ENCODE measurements at places on chromosomes 4 and X. TPM values are rescaled to one million over a fixed set of nuclear protein-coding genes. Genes with fewer than 3 reads are reported as not detected.
A peak's percentile ranks its signal among the peaks of the same experiment; 100 is the strongest.

DNA sequence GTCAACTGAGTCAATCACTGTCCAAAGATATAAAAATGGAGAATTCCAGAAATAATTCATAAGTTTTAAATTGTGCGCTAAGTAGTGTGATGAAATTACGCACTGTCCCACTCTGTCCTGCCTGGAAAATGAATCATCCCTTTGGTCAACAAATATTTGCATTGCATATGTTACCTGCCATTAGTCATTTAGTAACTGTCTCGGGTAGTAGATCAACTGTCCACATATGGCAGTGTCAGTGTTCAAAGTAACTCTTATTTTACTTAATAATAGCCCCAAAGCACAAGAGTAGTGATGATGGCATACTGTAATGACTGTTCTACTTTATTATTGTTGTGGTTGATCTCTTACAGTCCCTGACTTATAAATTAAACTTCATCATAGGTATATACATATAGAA, 3.4 kb downstream of the YTHDC1 start:
- no peaks in the 10 kb centered on the region for H3K36me3 ChIP-seq
- no peak for DNase-seq
- H3K27ac ChIP-seq: no peak overlapping the region
- peaks cover 75% of the 10 kb centered on the region for H3K4me1 ChIP-seq
- peak overlapping the region; percentile 61 for H3K4me3 ChIP-seq

DNA sequence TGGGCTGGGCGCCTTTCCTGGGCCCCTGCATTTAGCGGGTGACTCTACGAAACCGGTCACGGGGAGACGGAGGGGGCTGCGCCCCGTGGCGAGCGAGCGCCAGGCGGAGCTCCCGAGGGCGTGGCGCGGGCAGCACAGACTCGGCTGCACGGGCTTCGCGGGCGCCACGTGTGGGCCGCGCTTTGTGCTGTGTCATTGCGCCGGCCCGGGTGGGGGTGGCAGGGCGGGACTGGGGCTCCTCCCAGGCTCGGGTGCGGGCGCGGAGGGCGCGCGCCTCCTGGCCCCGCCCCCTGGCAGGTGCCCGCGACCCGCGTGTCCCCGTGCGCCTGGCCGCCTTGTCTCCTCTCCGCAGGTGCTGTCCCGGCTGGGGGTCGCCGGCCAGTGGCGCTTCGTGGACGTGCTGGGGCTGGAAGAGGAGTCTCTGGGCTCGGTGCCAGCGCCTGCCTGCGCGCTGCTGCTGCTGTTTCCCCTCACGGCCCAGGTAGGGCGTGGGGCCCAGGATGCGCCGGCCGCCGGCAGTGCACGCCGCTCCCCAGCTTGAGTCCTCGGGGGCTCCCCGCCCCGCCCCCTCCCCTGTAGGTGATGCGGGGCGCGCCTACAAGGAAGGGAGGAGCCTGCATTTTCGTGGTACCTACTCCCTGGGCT, 651 bp downstream of the UCHL1 start:
- no peak overlapping the region for H3K27ac ChIP-seq
- peaks cover 18% of the 10 kb centered on the region for H3K4me1 ChIP-seq
- peaks cover 30% of the 10 kb centered on the region for H3K27me3 ChIP-seq
- H3K4me3 ChIP-seq: peak overlapping the region; percentile 56
- H3K36me3 ChIP-seq: no peaks in the 10 kb centered on the region
- DNase-seq: peak; percentile 42

GRCh38 chr4:188660796-188661195, 521.6 kb downstream of the TRIML1 start:
- DNase-seq: no peak
- no peaks in the 10 kb centered on the region for H3K27me3 ChIP-seq
- H3K4me3 ChIP-seq: no peak overlapping the region

DNA sequence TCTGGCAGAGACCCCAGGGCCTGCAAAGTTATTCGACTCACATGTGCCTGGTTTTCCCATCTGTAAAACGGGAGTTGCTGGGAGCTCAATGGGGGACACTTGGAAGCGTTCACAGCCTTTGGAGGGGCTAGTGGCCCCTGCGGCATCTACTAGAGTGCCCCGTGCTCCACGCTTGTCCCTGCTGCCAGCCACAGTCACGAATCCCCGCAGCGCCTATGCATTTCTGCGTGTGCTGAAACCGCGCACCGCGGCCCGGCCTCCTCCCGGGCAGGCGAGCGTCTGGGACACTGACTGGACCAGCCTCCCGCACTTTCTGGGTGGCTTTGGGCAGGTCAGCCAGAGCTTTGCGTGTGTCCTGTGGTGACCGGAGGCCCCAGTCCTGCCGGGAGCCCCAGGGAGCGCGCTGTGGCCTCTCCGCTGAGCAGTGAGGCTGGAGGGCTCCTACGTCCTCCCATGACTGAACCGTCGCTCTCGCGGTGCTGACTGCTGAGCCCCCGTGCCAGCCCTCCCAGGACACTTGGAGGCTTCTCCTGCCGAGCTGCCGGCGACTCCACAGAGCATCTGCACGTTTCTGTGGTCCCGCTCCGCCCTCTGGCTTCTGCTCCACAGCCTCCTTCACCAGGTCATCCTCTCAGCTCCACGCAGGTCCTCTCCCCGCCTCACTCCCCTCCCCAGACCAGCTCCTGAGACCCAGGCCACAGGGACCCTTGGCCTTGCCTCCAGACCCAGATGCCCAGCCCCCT, 36.3 kb downstream of the PIGG start:
- H3K4me1 ChIP-seq: no peaks in the 10 kb centered on the region
- H3K36me3 ChIP-seq: peaks cover 92% of the 10 kb centered on the region
- DNase-seq: no peak
- no peaks in the 10 kb centered on the region for H3K27me3 ChIP-seq
- no peak overlapping the region for H3K4me3 ChIP-seq

DNA sequence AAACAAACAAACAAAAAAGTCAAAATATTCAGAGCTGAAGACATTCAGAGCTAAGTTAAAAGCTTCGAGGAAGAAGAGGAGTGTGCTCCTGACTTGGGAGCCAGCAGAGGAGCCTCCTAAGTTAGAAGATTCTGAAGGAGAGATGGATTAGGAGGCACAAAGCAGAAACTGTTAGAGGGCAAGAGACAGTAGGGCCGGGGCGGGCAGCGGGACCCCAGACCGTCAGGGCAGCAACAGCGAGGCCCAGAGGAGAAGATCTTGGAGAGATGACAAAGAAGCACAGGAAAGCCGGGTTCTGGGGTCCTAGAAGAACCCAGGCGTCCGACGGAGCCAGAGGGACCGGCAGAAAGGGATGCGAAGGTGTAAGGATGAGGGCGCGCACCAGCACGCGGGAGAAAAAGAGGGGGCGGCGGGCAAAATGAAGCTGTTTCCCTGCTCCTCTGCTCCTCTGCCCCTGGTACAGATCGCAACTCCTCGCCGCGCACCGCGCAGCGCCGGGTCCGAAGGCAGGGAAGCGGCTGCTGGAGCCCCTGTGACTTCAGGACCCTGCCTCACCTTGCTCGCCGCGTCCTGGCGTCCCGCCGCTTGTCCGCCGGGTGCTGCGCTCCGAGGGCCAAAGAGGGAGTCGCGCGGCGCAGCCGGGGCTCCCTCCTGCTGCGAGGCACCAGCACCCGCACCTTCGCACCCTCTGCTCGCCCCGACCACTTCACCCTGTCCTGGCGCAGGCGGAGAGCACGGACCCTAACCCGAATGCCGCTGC, 477 bp downstream of the KLHL13 start:
- no peaks in the 10 kb centered on the region for H3K27me3 ChIP-seq
- DNase-seq: peak; percentile 5
- H3K36me3 ChIP-seq: no peaks in the 10 kb centered on the region
- no peaks in the 10 kb centered on the region for H3K4me1 ChIP-seq
- peak overlapping the region; percentile 59 for H3K4me3 ChIP-seq
- peak overlapping the region; percentile 83 for H3K27ac ChIP-seq

The FRAS1 gene
- 3.3 TPM for total RNA-seq

Measured in heart right ventricle (tissue), 16 donors.